Suppressor macrophage (primary cell): ENCODE measurements at places on chromosomes 7 and 10.

- DNase-seq = no peak
Observed at GRCh38 chr10:110822712-110823311, 48.9 kb upstream of the PDCD4 start.

- DNase-seq = no peak
Observed at GRCh38 chr7:35970458-35970857, 169.6 kb downstream of the SEPTIN7 start.

GRCh38 chr7:155458111-155458877 lies at the start of gene EN2:
Gene EN2, plus strand, starts transcription at chr7:155458129. Its CDS starts 249 bp downstream, at chr7:155458378.
- no peak for DNase-seq

DNA sequence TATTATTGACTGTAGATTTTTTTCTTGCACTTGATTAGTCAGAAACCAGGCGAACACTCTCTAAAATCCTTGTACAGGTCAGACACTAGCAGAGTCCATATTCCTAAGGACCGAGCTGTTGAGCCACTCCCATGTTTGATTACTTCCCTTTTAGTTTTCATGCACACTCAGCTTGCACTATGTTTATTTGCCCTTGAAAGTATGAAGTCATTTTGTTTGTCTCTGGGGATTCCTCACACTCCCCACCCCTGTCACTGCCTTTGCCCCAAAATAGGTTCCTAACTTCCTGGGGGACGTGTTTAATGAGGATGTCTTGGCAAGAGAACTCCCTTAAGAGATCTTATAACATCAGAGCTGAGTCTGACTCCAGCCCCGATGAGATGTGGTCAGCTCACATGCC lies 182.1 kb downstream of the EVX1 start:
- peak; percentile 13 for DNase-seq

GRCh38 chr7:115191526-115191925 lies 269.6 kb downstream of the MDFIC start:
- no peak for DNase-seq

DNA sequence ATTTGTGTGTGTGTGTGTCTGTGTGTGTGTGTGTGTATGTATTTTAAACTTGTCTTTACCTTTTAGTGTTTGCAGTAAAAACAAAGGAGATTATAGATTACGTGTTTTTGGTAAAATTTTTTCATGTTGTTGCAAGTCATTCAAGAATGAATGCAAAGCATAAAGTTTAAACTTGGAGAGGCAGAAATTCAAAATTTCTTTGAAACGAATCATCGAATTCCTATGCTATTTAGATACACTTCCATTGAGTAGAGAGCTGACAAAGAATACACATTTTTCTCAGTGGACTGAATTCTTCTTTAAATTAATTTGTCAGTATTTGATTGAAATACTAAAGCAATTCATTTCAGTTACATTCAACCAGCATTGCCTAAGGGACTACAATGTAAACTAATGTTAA lies 66.0 kb upstream of the HDAC9 start:
- DNase-seq = no peak

GRCh38 chr10:74855027-74855426 lies 28.6 kb downstream of the KAT6B start:
- DNase-seq = no peak

DNA sequence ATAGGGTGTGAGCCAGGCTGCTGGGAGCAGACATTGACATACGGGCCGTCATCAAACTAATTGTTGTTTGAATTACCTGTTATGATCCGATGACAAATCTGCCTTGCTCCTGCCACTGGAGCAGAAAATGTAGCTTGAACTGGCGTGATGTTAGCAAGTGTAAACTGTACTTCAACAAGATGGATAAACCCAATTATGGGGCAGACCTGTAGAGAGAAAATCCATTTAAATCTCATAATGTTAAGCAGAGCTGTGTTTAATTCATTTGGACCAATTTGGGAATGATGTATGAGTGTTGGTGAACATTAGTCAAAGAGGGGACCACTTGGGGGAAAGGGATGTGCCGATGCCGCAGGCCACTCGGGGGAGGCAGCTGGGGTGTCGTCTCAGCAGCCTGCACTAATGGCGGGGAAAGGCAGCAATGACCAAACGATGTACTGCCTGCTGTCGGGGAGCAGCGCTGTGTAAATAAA lies 27.4 kb downstream of the TCF7L2 start:
- DNase-seq = no peak

- DNase-seq = no peak
Observed at GRCh38 chr10:72292223-72292691, 18.5 kb downstream of the DDIT4 start.

GRCh38 chr7:150973571-150974451 lies 4.3 kb downstream of the KCNH2 start:
- DNase-seq = no peak

- DNase-seq = no peak
Observed at GRCh38 chr10:16384021-16384420, 52.8 kb upstream of the PTER start.

DNA sequence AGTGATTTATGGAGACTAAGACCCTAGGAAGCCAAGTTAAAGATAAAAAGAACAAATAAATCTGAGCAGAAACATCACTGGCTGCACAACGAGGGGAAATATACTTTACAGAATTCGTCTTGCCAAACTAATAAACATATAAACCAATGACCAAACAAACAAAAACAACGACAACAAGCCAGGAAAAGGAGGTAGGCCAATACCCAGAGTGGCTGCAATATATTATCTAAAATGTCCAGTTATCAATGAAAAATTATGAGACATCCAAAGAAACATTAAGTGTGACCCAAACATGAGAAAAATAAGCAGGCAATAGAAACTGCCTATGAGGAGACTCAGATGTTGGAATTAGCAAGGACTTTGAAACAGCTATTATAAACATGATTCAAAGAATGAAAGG lies 81.0 kb downstream of the PKD1L1 start:
- no peak for DNase-seq

DNA sequence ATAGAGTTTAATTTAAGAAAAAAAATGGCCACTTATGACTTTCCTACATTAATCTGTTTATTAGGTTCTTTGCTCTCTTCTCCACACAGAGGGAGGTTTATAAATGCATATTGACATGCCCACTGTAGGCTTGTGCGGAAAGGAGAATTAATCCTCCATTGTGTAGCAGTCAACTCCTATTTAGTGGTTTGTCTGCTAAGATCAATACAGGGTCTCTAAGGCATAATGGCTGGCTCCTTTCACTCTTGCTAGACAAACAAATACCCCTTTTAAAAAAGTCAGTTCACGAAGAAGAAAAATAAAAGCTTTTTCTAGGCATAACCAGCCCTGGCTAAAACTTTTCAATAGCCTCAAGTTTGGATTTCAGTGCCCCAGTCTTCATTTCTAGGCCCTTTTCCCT lies 141.6 kb downstream of the TSPAN12 start:
- DNase-seq = no peak

DNA sequence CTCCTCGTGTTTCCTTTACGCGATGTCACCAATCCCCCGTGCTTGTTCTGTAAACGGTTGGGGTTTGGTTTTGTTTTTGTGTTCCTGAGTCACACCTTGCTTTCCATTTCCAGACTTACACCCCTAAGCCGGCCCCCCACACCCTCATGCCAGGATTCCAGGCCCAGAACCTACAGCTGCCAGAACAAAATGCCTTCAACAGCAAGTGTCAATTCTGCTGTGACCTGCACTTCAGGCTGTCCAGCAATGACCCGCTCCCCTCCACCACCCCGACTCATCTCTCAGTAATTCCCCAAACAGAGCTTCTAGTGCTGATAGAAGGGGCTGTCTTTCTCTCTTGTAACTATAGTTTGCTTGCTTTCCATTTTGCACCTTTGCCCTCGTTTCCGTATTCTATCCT lies 722.1 kb upstream of the CELF2 start:
- no peak for DNase-seq

- peak; percentile 58 for DNase-seq
Observed at GRCh38 chr7:32890010-32890792, 1.4 kb downstream of the KBTBD2 start.

- DNase-seq = no peak
Observed at GRCh38 chr10:52409928-52410327, 95.8 kb downstream of the DKK1 start.

GRCh38 chr10:35355971-35356724 lies 19.8 kb downstream of the CCNY start:
- DNase-seq = peak; percentile 12

GRCh38 chr10:44164251-44164956 lies 220.5 kb downstream of the CXCL12 start:
- no peak for DNase-seq

- no peak for DNase-seq
Observed at GRCh38 chr10:103479135-103479534, at the start of gene CALHM3. Gene CALHM3, minus strand, starts transcription at chr10:103479240. Its CDS starts 208 bp downstream, at chr10:103479032.

- peak; percentile 53 for DNase-seq
Observed at GRCh38 chr10:17227367-17228090, 512 bp upstream of the VIM start.

- DNase-seq = peak; percentile 28
Observed at GRCh38 chr10:5071411-5072198, 22.6 kb upstream of the AKR1C3 start.

DNA sequence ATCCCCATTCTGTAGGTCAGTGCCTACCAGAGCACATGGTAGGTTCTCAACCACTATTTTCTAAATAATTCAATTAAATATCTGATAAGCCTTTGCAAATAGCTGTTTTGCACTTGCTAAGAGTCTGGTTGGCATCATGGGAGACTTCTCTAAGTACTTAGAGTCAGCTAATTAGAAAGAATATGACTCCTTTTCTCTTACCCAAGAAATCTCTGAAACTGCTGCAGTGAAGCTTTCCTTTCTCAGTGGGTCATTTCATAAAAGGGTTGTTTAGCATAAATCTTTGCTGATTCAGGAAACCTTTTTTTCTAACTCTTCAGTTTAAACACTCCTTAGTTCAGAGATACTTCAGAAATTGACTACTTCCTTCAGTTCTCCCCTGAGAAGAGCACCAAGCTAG lies 438.9 kb downstream of the ADRA2A start:
- no peak for DNase-seq

DNA sequence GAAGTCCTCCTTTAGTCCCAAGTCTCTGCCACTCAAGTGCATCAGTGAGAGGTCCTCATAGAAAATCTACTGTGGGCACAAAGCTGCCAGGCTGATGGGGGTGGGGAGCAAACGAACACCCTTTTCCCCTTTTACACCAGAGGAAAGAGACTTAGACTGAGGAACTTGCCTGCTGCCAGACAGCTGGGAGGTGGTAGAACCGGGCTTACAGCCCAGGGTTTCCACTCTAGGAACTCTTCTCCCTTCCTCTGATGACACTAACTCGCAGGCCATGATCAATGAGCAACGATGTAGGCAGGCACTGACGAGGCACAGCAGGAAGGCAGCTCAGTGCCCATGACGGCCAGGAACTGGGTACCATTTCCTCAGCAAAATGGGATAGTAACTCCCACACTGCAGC lies 11.0 kb upstream of the SH2D4B start:
- peak; percentile 69 for DNase-seq

DNA sequence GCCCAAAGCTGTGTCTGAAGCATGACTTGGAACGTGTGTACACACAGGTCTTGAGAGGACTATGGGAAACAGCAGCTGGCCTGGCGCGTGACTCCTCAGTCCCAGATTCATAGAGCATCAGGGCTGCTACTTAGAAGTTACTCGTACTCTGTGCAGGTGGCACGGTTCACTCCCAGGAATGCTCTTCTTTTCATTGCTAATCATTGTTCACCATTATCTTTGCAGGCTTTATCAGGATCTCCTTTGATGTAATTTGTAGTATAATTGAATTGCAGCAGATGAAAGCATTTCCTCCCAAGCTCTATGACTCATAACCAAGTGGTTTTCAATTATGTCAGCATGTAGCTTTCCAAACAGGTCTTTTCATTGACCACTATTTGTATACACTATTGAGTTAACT lies 938.9 kb downstream of the NRG3 start:
- DNase-seq = no peak

GRCh38 chr10:116256752-116257259 lies 16.2 kb downstream of the GFRA1 start:
- no peak for DNase-seq

- DNase-seq = no peak
Observed at GRCh38 chr10:119776536-119776935, 50.7 kb downstream of the INPP5F start.

- DNase-seq = peak; percentile 27
Observed at GRCh38 chr7:127781081-127781480, 129.1 kb downstream of the SND1 start.

- no peak for DNase-seq
Observed at GRCh38 chr10:71332466-71332865, 13.4 kb downstream of the SLC29A3 start.

- no peak for DNase-seq
Observed at GRCh38 chr7:148332191-148333186, 258.1 kb upstream of the C7orf33 start.

DNA sequence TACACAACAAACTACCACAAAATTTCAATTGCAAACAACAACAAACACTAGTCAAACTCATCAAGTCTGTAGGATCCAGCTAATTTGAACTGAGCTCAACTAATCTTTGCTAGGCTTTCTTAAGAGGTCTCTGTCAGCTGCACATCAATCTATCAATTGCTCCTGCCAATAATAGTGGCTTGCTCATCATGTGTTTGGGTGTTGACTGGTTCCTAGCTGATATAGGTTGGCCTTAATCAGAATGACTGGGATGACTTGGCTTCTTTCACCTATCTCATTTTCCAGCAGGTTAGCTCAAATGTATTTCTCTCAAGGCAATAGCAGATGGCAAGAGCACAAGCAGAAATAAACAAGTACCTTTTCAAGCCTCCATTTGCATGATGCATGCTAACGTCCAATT lies 370.3 kb upstream of the NFE2L3 start:
- DNase-seq = no peak

DNA sequence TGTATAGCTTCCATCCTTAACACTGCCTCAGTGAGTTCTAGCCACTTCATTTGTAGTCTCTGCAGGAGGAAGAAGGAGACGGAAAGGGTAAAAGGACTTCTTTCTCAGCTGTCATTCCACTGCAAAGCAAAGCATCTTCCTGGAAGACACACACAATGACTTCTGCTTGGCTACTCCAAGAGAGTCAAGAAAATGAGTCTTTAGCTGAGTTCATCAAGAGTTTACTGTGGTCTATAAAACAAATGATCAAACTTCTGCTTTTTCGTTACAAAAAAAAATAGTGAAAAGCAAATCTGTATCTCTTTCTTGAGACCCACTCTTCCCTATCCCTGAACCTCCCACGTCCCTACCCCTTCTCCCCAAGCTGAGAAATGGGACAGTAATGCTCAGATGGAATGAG lies 205.0 kb upstream of the AHR start:
- DNase-seq = no peak

GRCh38 chr10:42783181-42783549 lies 570 bp downstream of the BMS1 start:
- DNase-seq = peak; percentile 6
